DMS53 (cell line): ENCODE measurements at places on chromosomes 2 and 18.

GRCh38 chr18:10412933-10413332 is 41.5 kb upstream of the APCDD1 start:
- DNase-seq = no peak

DNA sequence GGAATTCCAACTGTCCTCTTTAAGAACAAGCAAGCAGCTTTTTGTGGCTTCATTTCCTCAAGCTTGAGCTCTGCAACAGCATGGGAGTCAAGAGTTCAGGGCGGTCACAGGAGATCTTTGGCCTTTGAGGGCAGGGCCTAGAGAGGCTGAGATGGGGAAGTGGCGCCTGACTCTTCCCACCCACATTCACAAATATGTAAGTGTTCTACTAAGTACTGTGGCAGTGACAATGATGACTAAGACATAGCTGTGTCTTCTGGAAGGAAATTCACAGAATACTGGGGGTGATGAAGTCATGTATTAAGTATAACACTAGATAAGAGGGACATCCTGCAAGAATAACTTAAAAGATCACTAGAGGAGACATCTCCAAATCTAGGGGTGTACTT is 15.0 kb downstream of the RND3 start:
- peak; percentile 1 for DNase-seq

- DNase-seq = no peak
Observed at GRCh38 chr2:3743951-3744555, 40.7 kb downstream of the DCDC2C start.

DNA sequence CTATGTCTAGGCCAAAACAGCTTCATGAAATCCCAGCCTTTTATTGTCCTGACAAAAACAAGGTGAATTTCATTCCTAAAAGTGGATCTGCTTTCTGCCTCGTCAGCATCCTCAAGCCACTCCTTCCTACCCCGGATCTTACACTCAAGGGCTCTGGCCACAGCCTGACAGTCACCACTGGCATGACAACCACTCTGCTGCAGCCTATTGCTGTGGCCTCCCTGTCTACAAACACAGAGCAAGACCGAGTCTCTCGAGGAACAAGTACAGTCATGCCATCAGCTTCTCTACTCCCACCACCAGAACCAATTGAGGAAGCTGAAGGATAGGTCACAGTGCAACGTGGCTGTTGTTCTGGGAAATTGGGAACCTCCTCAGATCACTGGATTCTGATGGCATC is 106.1 kb downstream of the ICA1L start:
- no peak for DNase-seq

- DNase-seq = no peak
Observed at GRCh38 chr2:25246558-25247290, 78.3 kb upstream of the POMC start.

- no peak for DNase-seq
Observed at GRCh38 chr2:4900861-4901770, 791.1 kb upstream of the SOX11 start.
